ENCODE measurements at places on chromosomes 13 and 19.

DNA sequence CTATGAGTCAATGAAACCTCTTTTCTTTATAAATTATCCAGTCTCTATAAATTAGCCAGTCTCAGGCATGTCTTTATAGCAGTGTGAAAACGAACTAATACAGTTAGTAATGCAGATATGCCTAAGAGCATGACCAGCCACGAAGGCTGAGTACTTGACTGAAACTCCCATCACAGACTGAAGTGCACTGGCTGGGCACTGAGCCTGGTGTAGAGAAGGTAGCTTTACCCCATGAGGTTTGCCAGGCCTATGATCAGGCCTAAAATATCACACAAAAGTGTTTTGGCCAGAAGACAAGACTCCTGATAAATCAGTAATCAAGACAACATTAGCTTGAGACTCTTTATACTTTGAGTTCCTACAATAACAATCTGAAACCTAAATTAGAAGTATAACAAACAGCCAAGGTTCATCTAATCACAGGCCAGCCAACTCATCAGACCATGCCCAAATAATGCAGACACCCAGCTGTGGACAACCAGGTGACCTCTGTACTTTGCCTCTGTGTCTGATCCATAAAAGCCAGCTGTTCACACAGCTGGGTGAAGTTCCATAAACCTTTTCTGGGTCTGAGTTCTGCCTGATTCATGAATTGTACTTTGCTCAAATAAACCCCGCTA is 771.8 kb upstream of the SLITRK1 start:
- DNase-seq, result no peak

DNA sequence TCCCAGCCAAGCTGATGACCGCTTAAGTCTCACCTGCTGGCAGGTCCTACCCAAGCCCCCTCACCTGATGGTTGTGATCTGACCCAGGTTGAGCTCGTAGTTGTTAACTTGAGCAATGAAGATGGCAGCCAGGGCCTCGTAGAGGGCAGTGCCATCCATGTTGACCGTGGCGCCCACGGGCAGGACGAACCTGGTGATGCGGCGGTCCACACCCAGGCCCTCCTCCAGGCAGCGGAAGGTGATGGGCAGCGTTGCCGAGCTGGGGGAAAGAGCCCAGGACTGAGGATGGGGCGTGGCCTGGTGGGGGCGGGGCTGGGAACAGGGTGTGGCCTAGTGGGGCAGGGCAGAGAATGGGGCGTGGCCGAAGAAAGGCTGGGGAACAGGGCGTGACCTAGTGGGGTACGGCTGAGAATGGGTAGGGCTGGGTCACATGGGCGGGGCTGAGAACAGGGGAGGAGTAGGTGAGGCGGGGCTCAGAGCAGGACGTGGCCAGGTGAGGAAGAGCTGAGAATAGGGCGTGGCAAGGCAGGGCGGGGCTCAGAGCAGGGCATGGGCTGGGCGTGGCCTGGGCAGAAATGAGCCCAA is 12.9 kb downstream of the OR7C2 start:
- DNase-seq, result no peak

- no peak for DNase-seq
Measured at GRCh38 chr13:64075543-64076271, 2660.1 kb upstream of the PCDH20 start.

- no peak for DNase-seq
Measured at GRCh38 chr13:46858776-46859175, 38.1 kb downstream of the HTR2A start.

GRCh38 chr19:50467566-50467965 is 8.7 kb upstream of the EMC10 start:
- no peak for DNase-seq

GRCh38 chr19:30479231-30479630 is 107.0 kb downstream of the ZNF536 start:
- DNase-seq, result no peak

DNA sequence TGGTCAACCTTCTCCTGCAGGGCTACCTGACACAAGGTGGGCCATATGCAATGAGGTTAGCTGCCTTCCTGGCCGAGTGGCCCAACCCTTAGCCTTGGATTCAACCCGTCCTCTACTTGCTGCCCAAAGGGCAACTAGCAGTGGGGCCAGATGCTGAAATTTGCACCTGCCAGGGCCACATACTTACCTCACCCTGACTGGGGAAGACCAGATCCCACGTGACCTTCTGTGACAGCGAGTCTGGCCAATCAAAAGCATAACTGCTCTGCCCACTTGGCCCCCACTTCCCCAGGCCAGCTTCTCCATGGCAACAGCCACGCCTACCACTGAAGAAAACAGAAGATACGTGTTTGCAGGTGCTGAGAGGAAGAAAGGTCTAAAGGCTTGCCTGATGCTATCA is 10.9 kb downstream of the PEG3 start:
- no peak for DNase-seq

- DNase-seq, result peak; percentile 25
Measured at GRCh38 chr19:15091918-15092753, 10.1 kb downstream of the OR1I1 start.

GRCh38 chr13:43911278-43911677 is 31.6 kb downstream of the LACC1 start:
- DNase-seq, result no peak

GRCh38 chr19:49583239-49583638 is 2.1 kb downstream of the PRRG2 start:
- no peak for DNase-seq

DNA sequence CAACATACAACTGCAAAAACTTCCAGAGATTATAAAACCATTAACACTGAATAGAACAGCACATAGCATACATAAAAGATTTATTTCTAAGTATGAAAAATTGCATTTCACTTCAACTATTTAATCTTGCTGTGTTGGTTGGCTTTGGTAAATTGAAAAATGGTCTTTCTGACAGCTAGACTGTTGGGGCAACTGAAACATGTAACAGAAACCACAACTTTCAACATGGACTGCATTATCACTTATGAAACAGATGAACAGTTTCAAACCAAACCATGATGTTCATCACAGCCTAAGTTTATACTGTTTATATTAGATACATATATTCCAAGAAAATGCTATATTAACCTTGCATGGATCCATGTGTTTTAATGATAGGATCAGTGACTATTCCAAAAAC is 324.1 kb upstream of the PCDH9 start:
- DNase-seq, result no peak

DNA sequence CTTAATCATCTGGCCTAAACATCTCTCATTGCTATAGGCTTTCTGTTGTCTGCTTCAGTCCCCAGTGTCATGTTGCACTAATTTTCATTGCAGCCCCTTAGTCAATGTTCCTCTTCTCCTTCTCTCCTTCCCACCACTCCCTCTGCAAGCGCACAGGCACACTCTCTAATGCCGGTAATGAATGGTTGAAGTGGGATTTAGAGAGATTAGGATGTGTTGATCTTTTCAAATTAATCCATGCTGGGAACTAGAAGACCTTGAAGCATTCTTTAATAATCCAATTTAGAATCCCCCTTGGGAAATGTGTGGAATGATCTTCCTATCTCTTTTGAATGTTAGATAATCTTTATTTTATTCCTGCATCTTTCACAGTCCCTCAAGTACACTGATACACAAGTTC is 33.2 kb upstream of the NDFIP2 start:
- no peak for DNase-seq

GRCh38 chr13:75825161-75825560 is 189.0 kb downstream of the LMO7 start:
- no peak for DNase-seq

DNA sequence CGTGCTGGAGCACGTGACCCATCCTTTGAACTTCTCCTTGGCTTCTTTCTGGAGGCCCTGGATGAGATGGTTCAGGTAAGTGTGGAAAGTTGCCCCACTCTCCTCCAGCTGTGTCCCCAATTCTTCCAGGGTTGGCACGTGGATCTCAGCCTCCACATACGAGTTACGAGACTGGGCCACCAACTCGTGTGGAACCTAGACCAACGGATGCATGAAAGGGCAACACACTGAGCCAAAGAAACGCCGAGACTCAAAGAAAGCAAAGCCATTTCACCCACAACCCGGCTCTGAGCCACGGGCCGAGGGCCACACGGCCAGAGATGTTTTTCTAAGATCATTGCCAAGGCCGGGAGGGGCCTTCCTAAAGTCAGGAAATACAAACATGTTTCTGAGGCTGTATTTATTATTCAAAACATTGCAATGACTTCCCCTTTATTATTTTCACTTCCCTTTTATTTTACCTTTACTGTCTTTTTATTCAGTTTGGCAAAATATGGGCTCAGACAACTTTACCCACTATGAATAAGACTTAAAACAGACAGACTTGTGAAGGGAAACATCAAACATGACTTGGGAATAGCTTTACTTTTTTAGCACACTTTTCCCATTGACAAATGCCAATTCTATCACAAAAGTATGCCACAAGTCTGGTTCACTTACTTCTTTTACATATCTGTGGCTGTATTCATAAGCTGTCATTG is 94.6 kb downstream of the KL start:
- no peak for DNase-seq

DNA sequence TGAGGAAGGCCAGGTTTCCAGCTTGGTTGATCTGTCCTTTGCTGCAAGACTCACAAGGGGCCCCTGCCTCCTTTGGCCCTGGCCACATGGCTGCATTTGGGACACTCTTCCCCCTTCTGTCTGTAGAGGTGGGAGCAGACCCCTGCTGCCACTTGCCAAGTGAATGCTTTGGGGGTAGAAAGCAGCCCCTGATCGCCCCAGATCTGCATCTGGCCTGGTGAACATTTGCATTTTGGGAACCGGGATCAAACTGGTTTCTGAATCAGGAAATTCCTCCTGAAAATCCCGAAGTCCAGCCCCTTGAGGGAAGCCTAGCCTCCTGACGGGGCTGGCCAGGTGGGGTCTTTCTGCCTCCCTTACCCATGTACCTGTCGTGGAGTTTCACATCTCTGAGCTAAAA is 14.9 kb downstream of the DPF1 start:
- no peak for DNase-seq

DNA sequence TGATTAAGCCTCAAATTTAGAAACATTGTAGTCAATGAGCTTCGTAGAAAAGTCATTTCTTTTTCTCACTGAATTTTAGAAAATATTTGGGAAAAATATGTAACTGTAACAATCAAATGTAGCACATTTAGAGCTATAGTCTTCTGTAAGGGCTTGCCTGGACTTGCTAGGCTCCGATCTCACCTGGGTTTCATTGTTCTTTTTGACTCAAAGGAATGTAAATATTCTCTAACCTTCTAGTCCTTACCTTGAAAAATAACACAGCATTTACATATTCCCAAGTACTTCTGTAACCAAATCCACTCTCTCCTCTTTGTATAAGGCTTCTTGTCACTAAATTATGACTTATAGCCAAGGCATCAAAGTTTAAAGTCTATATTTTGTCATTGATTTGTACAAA is 2.9 kb upstream of the UFM1 start:
- no peak for DNase-seq

DNA sequence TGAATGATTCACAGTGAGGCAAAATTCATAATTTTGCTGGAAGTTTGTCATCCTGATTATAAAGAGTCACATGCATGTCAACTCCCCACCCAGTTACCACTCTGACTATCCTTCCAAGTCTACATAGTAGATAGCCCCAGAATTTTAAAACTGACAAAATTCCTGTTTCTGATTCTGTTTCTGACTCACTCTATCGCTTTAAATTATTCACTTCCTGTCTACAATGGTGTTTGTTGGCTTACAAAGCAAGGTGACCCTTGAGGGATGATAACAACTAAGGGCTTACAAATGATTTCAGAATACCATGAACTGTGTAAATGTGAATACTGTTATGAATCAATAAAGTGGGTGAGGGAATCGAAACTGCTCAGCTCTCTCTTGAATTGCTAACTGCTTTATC is 98.7 kb upstream of the KL start:
- DNase-seq, result no peak

DNA sequence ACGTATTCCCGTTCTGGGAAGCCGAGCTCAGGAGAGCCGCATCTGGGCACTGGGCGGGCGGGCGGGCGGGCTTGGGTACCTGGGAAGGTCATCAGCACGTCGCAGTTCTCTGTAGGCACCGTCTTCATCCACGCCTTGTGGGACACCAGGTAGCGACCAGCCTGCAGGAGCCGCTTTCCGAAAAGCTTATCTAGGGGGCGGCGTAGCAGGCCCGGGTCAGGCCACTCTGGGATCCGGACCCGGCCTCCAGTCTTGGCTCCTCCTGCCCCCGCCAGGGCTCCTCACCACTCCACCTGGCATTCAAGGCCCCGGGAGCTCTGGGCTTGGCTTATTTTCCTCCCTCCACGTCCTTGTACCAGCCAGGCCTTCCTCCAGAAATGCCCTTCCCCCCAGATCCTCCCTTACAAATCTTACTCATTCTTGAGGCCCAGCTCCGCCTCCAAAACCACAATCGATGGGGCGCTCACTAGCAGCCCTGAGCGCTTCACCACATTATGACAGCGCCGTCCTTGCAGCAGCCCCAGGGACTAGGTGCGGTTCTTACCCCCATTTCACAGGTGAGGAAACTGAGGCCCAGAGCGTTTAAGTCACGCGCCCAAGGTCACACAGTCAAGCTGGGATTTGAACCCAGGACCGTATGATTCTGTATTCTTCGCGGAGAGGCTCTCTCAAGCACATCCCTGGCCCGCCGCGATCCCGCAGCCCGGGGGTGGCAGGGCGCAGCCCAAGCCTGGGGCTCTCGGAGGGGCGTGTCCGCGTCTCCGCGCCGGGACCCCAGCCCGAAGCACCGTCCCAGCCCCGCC is 843 bp downstream of the ANO8 start:
- DNase-seq, result no peak

DNA sequence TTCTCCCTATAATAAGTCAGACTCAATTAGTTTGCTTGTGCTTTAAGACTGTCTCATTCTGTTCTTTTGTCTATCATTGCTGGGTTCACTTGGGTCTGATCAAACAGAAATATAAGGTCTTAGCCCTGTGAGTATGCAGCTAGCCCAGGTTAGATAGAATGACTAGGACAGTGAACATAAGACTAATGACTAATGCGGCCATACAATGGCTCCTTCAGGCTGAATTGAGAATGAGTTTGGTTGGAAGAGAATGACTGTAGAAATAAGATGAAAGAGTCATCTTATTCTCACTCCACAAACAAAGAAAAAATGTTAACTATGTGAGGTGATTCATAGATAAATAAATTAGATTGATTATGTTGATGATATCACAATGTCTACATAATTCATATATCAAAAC is 50.1 kb upstream of the OBI1 start:
- no peak for DNase-seq

- DNase-seq, result no peak
Measured at GRCh38 chr13:19152403-19152802, 29.2 kb downstream of the TUBA3C start.

DNA sequence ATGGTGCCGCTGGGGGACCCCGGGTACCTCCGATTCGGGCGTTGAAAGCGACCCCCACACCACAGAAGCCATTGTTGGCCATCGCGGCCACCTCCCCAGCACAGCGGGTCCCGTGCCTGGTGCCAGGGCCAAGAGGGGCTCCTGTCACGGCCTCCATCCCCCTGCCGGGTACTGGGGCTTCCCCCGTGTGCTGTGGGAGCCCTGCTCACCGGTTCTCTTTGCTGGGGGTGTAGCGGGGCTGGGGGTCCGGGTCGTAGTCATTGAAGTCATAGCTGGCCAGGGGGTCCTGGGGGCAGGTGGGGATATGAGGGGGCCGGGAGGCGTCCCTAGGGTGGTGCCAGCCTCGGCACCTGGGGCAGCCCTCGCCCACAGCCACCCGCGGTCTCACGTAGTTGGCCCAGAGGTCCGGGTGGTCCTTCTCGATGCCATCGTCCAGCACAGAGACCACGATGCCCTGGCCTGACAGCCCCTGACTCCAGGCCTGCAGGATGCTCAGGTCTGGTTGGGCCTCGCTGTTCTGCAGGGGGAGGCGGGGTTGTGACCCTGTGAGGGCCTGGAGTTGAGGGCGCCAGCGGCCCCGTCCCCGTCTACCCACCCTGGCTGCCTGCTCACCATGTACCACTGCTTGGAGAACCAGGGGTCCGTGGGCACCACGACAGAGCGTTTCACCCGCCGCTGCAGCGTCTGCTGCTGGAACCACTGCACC is 2.4 kb downstream of the PCSK4 start:
- DNase-seq, result no peak

Measured in right hindlimb (tissue), 1 donor.